ENCODE measurements at places on chromosomes 5 and 9. TPM values are rescaled to one million over a fixed set of nuclear protein-coding genes. Genes with fewer than 3 reads are reported as not detected.

DNA sequence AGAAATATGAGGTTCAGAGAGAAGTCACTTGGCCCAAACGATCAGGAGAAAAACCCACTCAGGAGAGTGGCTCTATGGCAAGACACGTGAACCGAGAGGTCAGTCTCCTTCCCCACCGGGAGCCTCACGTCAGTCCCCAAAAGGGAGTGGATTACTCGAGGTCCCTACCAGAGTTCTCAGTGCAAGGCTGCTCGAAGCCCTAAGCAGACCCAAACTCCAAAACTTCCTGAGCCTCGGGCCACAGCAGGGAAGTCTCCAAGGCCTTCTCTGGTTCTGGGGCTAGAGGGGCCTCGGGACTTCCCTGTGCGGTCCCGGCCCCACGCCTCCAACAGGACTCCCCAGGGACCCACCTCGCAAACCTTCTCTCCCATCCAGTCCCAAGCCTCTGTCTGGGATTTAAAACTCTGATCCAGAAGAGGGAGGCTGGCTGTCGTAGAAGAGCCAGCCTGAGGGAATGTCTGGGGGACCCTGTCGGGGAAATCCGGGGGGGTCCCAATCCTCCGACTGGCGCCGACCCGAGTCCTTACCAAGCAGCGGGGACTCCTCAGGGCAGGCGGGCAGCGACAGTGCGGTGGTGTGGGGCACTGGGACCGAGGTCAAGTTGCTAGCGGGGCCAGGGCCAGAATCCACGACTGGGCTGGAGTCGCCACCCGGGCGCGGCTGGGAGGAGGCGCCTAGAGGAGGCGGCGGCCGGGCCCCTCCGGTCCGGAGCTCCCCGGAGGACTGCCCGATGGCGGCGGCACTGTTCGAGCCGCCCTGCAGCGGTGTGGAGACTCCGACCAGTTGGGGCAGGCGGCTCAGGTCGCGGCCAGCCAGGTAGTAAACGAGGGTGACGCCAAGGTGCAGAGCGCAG, 679 bp downstream of the B4GALT1 start:
- DNase-seq = no peak

GIN1 gene
- 2.7 TPM for total RNA-seq

- DNase-seq = no peak
Measured at GRCh38 chr5:37807015-37807414, 32.8 kb downstream of the GDNF start.

GRCh38 chr5:96209829-96210228, 223.2 kb downstream of the PCSK1 start:
- no peak for DNase-seq

DNA sequence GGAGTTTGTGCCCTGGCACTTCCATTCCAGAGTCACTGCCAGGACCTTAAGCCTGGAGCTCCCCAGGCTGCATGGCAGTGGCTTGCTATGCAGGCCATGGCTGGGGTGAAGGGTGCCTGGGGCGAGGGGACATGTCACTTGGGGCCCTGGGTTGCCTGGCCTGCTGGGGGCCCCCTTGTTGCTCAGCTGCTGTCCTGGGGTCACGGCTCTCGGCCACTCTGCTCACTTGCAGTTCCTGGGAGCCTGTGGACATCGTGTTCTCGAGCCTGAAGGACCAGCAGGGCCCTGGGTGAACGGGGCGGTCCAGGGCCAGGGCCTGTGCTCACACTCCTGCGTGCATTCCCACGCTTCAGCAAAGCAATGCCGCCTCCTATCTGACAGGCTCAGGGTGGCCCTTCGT, 14.5 kb upstream of the SLC2A6 start:
- no peak for DNase-seq

GRCh38 chr5:150227606-150228273, 37.9 kb downstream of the SLC6A7 start:
- DNase-seq = no peak

GRCh38 chr9:6894135-6894534, 136.4 kb downstream of the KDM4C start:
- DNase-seq = no peak

DNA sequence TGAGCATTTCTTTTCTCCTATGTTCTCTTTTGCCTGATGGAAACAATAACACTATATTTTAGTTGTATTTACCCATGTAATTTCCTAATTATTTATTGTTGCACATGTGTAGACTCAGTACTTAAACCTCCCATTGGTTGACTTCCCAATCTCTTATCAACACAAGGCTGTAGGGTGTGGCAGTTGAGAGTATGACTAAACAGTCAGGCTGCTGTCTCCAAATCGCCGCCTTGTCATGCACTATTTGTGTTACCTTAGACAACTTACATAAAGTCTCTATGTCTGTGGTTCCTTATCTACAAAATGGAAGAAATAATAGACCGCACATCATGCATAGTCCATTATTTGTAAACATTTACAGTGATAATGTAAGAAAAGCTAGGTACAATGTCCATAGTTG, 68.9 kb upstream of the EFNA5 start:
- DNase-seq = no peak

DNA sequence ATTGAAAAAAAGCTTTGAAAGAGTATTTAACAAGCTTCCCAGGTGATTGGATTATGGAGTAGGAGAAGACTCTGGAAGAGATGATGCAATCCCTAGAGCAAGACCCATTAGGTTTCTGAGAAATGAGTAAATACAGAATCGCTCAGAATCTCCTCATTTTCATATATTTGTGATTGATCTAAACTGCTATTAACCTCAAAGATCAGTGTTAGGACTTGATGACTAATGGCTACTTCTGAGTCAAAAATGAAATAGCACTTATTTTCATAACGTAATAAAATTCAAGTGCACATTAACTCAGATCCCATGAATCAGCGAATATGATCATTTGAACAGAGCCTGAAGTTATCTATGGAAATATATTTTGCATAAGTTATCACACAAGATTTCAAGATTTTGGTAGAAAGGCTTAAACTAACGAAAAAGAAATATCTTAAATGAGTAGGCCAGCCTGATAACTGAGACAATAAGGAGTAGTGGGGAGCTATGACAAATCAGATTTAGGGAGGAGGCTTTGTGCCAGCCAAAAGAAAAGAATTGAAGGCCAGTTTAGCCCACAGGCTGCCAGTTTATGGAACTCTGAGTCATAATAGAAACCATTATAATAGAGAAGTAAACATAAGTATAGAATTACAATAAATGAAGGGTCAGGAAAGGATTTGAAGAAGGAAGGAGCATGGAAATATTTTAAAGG, 106.7 kb upstream of the OSMR start:
- DNase-seq = no peak

CDH6 gene
- total RNA-seq = 22.1 TPM

TAS2R1 gene
- total RNA-seq = not detected

GRCh38 chr5:174022384-174023095, 23.0 kb upstream of the NSG2 start:
- DNase-seq = no peak

OTULINL gene
- total RNA-seq = 0.34 TPM

DNA sequence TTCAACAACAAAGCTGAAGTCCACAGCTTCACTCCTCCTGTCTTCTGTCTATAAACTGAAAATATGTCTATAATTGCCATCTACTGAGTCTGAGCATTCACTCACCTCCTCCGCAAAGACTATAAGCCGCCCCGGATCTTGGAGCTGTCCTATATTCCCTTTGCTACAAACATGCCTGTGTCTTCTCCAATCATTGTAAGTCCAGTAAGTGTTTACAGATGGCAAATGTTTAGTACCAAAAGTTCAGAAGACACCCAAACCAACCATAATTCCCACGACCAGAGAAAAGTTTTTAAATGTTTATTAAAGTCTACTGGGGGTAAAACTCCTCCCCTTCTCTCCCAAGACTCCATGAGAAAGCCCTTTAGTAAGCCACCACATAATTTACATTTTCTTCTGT, 80.9 kb downstream of the EBF1 start:
- no peak for DNase-seq

GRCh38 chr9:133771486-133772482, 33.6 kb upstream of the SARDH start:
- no peak for DNase-seq

RIC1 gene
- total RNA-seq = 36.7 TPM

TCF7 gene
- 1.3 TPM for total RNA-seq

DNA sequence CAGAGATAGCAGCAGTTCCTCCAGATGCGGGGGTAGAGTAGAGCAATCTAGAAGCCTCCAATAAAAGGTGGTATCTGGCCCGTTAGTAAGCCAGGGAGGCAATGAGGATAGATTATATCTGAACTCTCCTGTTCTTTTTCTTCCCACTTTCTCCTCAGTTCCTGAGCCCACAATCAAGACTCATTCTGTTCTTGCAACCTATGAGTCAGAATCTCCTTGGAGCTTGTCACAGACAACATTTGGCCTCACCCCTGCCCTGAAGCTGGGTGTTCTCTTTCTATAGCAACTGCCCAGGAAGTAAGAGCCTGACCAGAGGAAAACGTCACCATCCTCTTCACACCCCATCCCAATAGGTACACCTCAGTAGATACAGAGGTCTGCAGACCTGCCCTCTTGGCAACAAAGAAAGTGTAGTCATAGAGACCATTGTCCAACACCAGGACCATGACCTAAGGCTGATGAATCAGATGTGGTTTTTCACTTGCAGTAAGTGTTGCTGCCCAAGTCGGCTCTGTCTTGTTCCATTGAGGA, 76.3 kb upstream of the PCA3 start:
- peak; percentile 88 for DNase-seq

DNA sequence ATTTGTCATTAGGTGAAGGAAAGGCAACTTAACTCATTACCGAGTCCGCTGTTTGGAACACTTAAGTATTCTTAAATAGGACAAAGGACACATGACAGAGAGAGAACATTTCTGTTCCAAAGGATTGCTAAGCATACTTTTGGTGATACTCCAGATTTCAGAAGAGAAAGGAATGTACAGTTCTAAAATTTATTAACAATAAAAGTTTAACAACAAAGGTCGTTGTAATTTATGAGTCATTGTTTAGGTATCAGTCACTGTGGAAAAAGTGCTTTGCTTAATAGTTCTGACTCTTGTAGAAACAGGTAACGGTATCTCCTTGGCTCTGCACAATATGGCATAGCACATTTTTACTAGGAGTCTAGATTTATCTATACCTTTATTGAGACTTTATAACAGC, 36.3 kb upstream of the PAM start:
- no peak for DNase-seq

GRCh38 chr5:948472-949274, 56.0 kb downstream of the TRIP13 start:
- DNase-seq = no peak

DNA sequence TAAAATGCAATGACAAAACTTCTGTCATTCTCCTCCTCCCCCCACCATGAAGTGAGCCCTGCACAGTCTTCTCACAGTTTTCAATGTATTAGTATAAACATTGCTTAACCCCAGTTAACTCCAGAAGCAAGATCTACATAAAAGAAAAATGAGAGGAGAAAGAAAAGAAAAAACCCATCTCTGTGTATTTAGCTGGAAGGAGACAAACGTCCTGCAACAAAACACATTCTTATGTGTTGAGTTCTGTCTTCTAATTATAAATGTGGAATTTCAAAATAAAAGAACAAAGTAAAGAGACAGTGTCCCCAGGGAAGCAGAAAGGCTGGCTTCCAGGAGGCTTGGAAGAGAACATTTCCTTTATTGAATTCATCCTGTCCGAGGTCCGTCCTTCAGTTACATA, 491.9 kb upstream of the TUSC1 start:
- no peak for DNase-seq

- no peak for DNase-seq
Measured at GRCh38 chr5:91541696-91542095, 158.6 kb upstream of the ARRDC3 start.

DNA sequence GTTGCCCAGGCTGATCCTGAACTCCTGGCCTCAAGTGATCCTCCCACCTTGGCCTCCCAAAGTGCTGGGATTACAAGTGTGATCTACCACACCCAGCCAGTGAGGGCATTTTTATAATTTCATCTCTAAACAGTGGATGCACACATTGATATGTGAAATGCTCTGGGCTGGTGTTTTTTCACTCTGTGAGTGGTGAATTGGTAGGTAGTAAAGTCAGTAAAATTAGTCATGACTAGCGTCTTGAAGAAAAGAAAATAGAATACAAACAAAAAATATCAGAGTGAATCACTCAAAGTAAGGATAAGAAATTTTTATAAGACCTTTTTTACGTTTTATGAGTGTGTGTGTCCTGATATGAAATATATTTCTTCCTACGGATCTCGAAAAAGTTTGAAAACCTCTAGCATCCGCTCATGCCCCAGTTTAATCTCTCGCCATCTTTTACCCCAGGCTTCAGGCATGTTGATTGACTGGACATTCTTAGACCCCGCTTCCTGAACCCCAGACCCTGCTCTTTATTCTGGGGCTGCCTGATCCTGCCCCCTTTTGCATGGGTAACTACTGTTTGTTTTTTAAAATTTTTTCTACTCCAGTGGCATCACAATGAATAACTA, 14.0 kb downstream of the OSTF1 start:
- DNase-seq = no peak

DNA sequence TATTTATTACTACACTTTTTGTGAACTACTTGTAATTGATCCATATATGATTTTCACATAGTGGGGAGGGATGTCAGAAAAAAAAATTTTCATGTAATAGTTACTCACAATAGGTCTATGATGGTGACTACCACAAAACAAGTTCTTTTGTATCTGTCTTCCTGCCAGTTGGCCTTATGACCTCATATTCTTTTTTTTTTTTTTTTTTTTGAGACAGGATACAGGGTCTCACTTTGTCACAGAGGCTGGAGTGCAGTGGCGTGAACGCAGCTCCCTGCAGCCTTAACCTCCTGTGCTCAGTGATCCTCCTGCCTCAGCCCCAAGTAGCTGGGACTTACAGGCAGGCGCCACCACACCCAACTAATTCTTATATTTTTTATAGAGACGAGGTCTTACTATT, 10.9 kb downstream of the SEC24A start:
- no peak for DNase-seq

DNA sequence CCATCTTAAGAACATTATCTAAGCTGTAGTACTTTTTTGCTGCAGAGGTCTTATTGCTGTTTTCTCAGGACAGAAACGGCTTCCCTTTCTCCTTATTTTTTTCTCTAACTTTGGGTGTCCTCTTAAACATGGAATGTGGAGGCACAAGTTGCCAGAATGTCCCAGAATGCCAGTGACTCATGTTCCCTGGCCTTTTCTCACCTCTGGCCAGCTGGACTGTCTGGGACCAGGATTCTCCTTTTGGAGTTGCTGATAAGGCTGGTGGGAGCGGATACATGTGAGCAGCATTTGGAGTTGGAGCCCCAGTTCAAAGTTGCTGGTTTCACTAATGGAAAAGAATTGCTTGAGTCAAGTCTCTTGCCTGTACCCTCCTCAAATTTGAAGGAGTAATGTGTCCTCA, 112.8 kb downstream of the ARHGAP26 start:
- peak; percentile 77 for DNase-seq

CNTNAP3 gene
- total RNA-seq = 10.9 TPM

DNA sequence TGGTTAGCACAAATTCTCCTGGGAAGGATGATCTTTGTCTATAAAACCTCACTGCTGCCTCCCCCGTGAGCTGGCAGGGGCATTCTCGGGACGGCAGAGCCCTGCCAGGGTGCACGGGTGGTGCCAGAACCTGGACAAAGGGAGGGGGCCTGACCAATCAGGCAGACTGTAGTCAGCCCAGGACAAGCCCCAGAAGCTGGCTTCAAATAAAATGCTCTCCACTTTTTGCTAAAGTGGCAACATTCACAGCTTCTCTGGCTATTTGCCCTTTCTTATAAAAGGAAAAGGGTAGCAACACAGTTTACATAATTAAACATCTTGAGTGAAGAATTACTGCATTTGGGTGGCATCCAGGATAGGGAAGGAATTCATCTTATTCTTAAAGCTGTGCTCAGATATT, 14.4 kb downstream of the IL9 start:
- DNase-seq = no peak
